Left ventricle myocardium superior (tissue), 1 donor: ENCODE measurements at places on chromosomes 13 and 19. TPM values are rescaled to one million over a fixed set of nuclear protein-coding genes. Genes with fewer than 3 reads are reported as not detected.

The EID2B gene
- total RNA-seq: 2.0 TPM

DNA sequence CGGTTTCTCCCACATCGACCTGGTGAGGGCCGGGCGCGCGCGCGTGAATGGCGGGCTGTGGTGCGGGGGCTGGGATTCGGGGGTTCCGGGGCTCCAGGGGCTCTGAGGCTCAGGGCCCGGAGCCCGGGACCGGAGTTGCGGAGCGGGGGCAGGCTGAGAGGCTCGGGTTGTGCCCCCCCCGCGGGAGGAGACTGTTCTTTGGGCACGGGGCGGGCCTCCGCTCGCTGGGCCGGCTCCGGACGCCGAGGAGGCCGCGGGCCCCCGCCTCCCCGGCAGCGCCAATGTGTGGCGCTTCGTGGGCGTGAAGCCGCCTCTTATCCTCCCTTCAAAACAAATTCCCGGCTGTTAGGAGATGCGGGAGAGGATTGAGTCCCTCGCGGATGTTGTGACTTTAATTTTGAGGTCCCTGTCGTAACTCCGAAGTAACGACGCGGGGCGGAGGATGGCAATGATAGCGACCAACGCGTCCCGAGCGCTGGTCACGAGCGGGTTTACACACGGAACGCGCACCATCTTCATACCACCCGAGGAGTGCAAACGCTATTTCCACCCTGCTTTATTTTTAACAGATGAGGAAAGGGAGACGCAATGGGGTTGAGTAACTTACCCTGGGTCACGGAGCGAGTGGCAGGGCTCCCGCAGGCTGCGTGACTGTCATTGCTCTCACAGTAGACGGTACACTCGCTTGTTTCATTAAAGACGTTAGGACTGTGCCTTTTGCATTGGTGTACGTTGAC, 536 bp downstream of the UBA2 start:
- peak; percentile 65 for DNase-seq

The CGB3 gene
- total RNA-seq: not detected

GRCh38 chr13:21071924-21072323, 10.5 kb upstream of the LATS2 start:
- no peak for DNase-seq

The ZNF432 gene
- total RNA-seq: 8.4 TPM

DNA sequence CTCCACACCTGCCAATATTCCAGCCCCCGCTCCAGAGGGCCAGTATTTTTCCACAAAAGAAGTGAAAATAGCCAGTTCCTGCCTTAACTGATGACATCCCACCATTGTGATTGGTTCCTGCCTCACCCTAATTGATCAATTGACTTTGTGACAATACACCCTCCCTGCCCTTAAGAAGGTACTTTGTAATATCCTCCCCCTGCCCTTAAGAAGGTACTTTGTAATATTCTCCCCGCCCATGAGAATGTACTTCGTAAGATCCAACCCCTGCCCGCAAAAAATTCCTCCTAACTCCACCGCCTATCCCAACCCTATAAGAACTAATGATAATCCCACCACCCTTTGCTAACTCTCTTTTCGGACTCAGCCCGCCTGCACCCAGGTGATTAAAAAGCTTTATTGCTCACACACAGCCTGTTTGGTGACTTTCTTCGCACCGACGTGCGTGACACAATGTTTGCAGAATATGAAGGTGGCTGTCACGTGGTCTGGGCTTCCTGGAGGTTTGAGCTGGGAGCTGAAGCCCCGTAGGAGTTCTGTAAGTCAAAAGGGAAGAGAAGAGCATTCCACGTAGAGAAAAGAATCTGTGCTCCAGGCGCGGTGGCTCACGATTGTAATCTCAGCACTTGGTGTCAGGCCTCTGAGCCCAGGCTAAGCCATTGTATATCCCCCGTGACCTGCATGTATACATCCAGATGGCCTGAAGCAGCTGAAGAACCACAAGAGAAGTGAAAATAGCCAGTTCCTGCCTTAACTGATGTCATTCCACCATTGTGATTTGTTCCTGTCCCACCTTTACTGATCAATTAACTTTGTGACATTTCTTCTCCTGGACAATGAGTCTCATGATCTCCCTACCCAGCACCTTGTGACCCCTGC, 6.2 kb upstream of the FUT3 start:
- DNase-seq: no peak

The ZNF555 gene
- total RNA-seq: 9.6 TPM

GRCh38 chr19:45876411-45877197, 9.3 kb downstream of the IRF2BP1 start:
- peak; percentile 58 for DNase-seq

The ATP4A gene
- not detected for total RNA-seq

DNA sequence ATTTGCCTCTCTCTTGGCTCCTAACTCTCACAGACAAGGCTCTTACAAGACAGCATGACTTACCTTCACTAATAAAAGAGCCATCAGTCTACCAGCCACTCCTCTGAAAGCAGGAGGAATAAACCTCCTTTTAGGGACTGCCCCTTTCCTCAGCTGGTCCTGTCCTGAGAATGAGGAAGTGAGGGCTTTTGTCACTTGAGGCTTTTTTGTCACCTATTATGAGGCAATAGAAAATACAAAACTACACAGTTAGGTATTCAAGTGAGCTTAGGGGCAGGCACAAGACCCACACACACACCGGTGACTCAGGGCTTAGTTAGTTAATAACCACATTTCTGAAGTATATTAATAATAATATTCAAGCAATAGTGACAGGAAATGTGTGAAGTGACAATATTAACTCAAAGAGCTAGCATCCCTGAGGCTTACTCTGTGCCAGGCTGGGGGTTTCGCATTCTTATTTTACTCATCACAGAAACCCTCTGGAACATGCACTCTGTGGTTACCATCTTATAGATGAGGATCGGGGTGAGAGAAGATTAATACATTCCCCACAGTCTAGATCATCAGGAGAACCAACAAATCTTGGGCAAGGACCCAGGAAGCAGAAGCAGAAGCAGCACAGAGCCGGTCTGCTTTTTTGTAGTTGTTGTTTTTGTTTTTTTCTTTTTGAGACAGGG, 379.9 kb downstream of the LIG4 start:
- DNase-seq: no peak

The SSBP4 gene
- 36.4 TPM for total RNA-seq

- no peak for DNase-seq
Measured at GRCh38 chr13:72565893-72566292, 161.5 kb downstream of the MZT1 start.

The ETV2 gene
- total RNA-seq: 0.27 TPM

DNA sequence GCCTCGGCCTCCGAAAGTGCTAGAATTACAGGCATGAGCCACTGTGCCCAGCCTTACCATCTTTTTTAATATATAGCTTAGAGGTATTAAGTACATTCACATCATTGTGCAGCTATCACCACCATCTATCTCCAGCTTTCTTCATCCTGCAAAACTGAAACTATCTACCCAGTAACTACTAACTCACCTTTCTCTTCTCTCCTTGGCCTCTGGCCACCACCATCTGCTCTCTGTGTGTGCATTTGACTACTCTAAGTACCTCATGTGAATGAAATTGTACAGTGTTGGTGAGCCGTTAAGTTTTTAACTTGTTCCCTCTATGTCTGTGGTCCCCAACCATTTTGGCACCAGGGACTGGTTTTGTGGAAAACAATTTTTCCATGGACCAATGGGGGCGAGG, 56.1 kb downstream of the CDK8 start:
- no peak for DNase-seq

GRCh38 chr13:93967286-93967685, 512.2 kb downstream of the DCT start:
- no peak for DNase-seq

DNA sequence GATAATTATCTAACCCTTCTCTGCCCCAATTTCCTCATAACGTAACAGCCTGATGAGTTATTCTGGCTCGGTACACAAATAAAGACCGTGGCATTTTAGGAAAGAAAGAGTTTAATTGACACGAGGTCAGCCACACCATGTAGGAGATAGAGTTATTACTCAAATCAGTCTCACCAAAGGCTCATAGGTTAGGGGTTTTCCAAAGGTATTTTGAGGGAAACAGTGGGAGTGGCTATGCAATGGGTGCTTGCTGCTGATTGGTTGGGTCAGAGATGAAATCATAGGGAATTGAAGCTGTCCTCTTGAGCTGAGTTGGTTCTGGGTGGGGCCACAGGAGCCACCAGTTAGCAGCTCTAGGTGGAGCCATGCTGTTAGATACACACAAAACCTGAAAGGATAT, 137.5 kb downstream of the FREM2 start:
- no peak for DNase-seq

The ERICH4 gene
- not detected for total RNA-seq

- DNase-seq: no peak
Measured at GRCh38 chr13:76711550-76712182, 174.5 kb downstream of the KCTD12 start.

GRCh38 chr13:26977541-26977940, 194.1 kb downstream of the USP12 start:
- no peak for DNase-seq

DNA sequence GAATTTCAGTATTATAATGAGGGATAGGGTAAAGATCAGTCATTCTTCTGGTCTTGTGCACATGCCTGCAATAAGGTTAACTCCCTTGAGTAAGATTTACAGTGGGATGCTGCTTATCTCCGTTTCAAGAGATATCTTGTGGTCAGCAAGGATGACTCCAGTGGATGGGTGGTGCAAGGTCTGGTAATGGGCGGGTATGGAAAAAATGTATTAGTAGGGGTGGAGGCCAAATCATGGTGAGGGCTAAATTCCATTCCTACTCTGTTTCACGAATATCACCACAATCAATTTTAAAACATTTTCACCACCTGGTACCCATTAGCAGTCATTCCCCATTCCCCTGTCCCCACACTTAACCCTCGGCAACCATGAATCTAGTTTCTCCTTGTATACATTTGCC, 40.6 kb downstream of the CCDC122 start:
- no peak for DNase-seq

DNA sequence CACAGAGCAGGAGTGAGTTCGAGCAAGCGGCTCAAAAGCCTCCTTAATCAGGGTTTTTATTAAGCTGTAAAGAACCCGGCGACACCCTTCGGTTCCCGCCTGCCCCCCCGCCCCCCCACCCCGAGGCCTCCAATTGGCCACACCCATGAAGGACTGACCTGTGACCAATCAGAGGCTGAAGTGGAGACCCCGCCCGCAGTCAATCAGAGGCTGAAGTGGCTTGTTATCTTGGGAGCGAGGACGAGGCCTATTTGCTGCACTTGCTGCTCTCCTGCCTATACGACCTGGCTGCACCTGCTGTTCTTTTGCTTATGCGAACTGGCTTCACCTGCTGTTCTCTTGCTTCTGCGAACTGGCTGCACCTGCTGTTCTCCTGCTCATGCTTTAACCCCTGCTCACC, 844.9 kb downstream of the OLFM4 start:
- DNase-seq: no peak

GRCh38 chr13:21871382-21871781, 200.5 kb downstream of the FGF9 start:
- DNase-seq: no peak

- no peak for DNase-seq
Measured at GRCh38 chr19:12295191-12295590, 508 bp upstream of the ZNF44 start.

- DNase-seq: peak; percentile 90
Measured at GRCh38 chr19:48630296-48631063, 6.7 kb downstream of the DBP start.

GRCh38 chr19:16025108-16026101, 50.9 kb upstream of the TPM4 start:
- DNase-seq: no peak

GRCh38 chr13:110916301-110917142, 1.7 kb upstream of the ANKRD10 start:
- no peak for DNase-seq

The KLHL1 gene
- not detected for total RNA-seq

The ZNF442 gene
- total RNA-seq: 3.5 TPM

- no peak for DNase-seq
Measured at GRCh38 chr13:42119875-42120274, 71.4 kb downstream of the DGKH start.

- no peak for DNase-seq
Measured at GRCh38 chr19:10921199-10921909, 7.1 kb downstream of the YIPF2 start.

DNA sequence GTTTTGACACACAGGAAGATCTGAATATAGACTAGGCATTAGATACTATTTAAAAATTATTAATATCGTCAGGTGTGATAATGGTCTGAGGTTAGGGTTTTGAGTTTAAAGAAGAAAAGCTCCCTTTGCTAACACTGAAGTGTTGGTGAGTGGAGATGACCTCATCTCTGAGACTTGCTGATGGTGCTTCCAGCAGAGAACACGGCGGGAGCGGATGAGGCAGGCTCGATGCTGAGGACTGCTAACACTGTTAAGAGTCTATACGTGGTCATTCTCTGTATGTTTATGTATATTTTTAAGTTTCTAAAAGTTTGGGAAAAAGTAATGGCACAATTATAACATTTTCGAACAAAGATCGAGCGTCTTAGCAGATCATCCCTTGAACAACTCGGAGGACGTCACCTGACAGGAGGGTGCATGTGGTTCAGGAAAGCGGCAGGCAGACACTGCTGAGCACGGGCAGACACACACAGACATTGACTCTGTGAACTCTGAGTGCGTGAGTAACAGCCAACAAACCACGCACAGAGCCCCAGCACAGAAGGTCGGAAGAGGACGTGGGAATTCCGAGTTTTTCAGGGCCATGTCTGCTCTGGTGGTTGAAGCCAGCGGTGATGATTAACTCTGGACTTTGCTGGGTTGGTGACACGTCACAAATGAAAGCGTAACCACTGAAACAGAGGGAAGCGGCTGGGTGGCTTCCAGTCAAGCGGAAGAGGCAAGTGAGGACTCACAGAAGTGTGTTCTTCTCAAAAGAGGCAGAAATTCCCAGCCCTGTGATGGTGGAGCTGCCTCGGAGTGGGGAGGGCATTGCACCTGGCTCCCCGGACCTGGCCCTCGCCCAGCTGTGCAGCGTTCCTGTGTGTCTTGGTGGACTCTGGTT, 91.9 kb upstream of the TEX29 start:
- no peak for DNase-seq

The DAND5 gene
- 11.2 TPM for total RNA-seq

GRCh38 chr13:97967948-97968347, 14.5 kb downstream of the IPO5 start:
- no peak for DNase-seq

The CD70 gene
- total RNA-seq: not detected

- peak; percentile 83 for DNase-seq
Measured at GRCh38 chr19:6736169-6736916, 1.0 kb downstream of the GPR108 start.
